ENCODE measurements at places on chromosomes 7 and 10.

- no peak for DNase-seq
Measured at GRCh38 chr7:45923290-45923689, 2.2 kb upstream of the IGFBP3 start.

GRCh38 chr7:43868681-43869005 lies 674 bp downstream of the MRPS24 start:
- DNase-seq, result no peak

DNA sequence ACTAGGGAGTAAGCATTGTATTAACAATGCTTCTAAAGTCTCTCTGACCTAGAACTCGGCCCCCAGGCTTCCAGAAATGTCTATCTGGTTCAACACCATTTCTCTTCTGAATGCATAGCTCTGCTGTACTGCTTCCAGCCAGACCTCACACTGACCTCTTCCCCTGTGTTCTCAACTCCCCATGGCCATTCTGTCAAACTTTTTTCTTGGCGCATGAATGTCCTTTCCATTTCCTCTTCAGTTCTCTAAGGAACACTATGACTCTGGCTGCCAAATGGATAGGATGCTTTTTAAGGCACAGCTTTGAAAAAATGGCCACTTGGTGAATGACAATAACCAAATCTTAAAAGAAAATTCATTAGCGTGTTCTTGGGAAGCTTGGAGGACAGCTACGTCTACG lies 425.8 kb downstream of the ETV1 start:
- DNase-seq, result no peak

DNA sequence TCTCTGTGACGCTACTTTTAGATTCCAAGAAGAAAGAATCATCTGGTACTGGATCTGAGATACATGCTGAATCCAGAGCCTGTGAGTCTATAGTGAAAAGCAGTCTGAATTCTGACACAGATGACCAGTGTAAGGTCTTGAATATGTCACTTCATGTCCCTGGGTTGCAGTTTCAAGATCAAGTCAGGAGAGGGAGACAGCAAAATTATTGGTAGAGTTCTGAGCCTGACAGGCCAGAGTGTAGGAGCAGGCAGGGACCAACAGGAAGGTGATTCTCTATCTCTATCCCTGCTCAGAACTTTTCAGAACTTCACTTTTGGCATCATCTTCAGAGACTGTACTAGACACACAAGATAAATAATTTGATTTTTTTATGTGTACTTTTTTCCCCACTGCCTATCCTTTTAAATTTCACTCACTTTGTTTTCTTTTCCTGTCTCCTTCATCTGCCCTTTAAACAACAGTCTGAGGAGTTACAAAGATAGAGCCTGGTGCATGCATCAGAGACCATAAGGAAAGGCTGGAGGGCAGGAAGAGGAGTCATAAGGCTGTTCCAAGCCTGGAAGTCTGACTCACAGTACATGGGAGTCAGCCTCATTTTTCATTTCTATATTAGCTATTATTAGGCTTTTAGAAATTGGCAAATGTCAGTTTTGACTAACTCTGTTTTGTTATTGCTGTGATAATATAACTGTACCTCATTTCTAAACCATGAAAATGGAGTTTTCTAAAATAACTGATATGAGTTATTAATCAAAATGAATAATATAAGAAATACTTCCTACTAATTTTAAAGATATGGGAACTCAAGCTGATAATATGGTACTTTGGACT lies 120.2 kb upstream of the TMEM229A start:
- DNase-seq, result no peak

DNA sequence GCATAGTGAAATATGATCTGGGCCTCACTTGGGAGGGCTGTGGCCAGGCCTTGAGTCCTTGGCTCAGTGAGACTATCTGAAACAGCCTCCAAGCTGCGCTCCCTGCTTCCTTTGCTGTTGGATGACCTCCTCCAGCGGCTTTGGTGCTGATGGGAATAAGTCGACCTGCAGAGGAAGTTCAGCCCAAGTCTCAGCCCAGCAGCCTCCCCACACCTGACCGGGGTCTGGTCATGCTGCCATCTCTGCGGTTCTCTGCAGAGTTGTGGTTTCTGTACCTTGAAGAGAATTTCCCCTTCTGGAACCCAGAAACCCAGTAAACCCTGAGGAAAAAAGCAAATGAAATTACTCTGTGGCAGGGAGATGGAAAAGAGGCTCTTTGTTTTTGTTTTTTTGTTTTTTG lies 4.6 kb upstream of the RBAK start:
- no peak for DNase-seq

DNA sequence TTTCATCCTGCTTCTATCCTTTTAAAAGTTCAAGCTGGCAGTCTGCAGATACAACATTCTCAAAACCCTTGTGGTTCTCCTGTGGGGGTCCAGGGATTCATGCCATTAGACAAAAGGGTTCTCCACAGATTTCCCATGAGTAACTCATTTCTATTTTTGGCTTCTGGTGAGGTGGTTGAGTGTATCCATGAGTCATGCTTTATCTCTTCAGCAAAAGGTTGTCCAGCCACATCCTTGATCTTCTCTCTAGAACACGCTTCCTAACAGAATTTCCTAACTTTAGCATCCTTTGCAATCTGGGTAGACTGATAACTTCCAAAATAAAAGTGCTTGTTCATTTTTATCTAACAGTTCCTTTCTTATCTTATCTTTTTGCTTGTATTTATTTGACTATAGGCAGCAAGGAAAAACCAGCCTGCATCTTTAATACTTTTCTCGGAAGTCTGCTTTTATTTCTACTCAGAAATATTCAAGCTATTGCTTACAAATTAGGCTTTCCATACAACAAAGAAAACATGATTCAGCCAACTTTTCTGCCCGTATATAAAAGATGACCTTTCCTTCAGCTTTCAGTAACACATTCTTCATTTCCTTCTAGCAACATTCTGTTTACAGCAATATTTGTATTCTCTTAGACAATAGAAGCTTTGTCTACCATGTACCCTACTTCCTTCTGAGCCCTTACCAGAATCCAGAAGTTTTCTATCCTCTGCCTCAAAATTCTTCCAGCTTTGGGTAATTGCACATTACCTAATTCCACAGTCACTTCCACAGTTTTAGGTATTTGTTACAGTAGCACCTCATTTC lies 79.3 kb upstream of the IL6 start:
- no peak for DNase-seq

DNA sequence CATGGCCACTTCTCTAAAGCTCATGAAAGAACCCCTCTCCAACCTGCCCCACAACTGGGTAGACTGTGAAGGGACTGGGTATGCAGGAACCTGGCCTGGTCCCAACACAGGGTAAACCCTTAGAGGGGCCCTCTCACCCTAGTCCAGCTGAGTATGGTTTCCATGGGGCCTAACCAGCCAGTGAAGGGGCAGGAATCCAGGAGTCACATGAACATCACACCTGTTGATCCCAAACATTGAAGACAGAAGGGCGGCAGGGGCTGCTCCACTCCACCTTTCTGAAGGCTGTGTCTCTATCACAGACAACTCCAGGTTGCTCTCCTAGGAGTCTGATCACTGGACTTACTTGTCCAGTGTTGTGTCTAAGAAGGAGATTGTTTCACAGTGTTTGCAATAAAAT lies 30.8 kb downstream of the GRID1 start:
- no peak for DNase-seq

DNA sequence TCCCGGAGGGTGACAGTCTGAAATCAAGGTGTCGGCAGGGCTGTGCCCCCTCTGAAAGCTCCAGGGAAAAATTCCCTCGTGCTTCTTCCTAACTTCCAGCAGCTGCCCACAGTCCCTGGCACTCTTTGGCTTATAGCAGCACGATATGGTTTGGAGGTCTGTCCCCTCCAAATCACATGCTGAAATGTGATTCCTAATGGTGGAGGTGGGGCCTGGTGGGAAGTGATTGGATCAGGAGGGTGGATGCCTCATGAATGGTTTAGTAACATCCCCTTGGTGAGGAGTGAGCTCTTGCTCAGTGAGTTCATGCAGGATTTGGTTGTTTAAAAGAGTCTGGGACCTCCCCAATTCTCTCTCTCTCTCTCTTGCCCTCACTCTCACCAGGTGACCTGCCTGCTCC lies 51.1 kb downstream of the GPAM start:
- no peak for DNase-seq

DNA sequence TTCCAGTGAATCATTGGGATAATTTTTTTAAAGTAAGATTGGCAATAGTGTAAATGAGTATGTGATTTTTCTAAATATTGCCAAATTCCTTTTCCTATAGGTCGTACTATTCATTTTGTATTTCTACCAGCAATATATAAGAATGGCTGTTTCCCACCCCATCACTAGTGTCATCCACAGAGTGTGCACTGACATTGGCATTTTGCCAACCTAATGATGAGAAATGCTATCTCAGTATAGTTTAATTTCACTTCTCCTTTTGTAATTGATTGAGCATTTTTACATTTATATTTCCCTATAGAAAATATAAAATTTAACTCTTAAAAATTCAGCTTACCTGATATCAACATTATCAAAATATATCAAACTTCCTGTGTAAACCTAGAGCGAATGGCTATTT lies 17.6 kb upstream of the TMEM26 start:
- DNase-seq, result no peak

DNA sequence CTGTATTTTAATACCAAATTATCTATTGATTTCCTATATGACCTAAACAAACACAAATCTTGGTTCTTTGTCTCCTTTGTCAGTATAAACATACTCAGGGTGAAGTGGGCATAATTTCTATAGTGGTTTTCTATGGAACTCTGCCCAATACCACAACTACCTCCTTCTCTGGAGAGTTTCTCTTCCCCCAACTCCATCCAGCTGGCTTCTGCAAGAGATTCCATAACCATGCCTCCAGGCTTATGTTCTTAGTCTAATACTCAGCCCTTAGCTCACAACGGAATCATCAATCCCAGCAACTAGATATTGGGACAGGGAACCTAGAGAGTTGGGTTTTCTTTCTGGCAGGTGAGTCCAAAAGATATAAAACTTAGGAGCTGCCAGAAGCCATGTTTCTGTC lies 127.3 kb downstream of the TRIL start:
- DNase-seq, result no peak

DNA sequence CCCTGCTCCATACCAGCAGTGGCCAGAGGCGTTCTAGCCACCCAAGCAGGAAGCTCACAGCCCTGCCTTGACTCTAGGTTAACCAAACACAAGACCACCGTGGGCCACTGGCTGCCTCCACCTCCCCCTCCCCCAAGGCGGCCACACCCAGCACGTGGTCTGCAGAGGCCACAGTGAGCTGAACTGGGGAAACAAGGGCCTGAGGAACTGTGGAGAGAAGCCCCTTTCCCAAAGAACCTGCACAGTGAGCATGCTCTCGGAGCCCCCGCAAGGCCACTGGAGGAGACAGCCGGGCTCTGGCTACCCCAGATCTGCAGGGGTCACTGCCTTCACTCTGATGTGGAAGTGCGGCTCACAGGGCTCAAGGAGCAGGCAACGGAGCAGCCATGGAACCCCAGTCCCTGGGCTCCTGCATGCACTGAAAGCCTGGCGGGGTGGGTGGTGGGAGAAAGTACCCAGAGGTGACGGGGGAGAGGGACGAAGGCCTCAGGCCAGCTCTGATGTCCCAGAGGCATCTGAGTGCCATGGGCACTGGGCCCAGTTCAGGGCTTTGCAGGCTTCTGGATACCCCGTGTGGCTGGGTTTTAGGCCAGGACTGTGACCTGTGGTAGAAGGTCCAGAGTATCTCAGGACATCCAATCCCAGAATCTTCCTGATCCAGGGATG lies 189.2 kb downstream of the EBF3 start:
- DNase-seq, result no peak

- no peak for DNase-seq
Measured at GRCh38 chr7:140672382-140673062, at the start of gene ADCK2. TSS of gene ADCK2 (plus strand) at chr7:140672945. CDS start at chr7:140673331, 386 bp downstream.

DNA sequence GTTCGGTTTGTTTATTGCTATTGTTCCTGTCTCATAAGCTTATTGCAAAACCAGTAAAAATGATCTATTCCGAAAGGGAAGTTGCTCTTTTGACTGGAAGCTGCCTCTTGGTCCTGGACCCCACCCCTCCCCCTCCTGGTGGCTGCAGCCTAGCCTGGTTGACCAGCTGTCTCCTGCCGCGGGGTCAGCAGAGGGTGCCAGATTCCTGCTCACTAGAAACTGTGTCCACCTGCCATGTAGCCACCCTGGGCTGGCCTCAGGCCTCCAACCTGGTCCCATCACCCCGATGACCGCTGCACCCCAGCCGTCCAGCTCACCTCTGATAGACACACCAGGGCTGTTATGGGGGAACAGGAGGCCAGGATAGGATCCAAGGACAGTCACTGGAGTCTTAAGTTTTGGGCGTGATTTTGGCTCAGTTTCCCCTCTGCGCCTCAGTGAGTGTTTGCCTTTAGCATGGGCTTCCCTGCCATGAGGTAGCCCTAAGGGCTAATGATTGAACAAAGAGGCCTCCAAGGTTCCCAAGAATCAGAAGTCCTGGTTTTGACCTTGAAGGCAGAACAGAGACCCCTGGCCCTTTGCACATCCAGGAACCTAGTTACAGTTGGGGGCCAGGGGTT lies 32.9 kb upstream of the SLF2 start:
- no peak for DNase-seq

DNA sequence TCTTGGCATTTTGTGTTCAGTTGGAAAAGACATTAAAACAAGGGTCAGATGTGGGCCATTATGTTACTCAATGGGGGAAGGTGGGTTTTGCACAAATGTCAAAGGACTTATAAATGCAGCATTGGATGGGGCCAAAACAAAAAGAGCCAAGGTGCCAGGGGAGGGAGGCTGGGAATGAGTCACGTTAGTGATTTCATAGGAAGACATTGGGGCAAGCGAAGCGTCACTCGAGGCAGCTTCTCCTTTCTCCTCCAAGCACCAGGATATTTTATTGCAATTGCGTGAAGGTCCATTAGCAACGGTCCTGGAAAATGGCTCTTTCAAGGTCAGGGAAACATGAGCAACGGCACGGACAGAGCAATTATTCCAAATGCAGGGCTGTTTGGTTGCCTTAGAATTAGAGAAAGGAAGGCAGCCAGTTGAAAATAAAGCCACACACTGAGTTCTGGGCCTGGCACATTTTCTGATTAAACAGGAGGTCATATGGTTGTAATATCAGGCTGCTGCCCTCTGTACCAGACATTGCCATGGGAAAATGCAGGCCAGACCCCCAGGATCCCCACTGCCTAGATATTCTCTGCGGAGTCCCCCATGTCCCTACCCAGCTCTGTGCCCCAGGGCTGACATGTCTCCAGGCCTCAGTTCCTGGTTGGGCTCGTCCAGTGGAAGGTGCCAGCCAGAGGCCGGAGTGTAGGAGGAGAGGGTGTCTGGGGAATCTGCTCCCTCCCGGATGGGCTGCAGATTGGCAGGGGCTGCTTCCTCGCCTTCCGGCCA lies 63.3 kb upstream of the NANOS1 start:
- no peak for DNase-seq

Data from DMS 273 treated with DMSO at 0.1 percent for 48 hours (cell line).